ENCODE measurements at places on chromosomes 2 and 18.

GRCh38 chr18:67654101-67654500 is 137.6 kb upstream of the DSEL start:
- no peak for DNase-seq

DNA sequence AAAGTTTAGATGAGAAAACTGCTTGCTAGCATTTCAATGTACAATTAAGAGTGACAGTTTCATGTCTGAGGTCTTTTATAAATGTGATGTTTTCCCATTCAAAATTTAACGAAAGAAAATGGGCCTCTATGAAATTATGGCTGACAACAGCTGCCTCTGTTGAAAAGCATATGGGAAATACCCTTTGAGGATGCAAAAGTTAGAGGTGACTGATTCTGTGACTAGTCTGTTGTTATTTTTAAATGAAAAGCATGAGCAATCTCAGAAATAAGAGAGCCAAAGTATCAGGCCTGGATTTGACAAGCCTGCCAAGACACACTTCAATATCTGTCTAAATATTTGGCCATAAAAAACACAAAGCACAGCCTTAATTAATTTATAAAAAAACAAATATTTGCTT is 580.8 kb downstream of the ERBB4 start:
- no peak for DNase-seq

GRCh38 chr2:152432206-152432653 is 97.3 kb downstream of the FMNL2 start:
- DNase-seq, result no peak

DNA sequence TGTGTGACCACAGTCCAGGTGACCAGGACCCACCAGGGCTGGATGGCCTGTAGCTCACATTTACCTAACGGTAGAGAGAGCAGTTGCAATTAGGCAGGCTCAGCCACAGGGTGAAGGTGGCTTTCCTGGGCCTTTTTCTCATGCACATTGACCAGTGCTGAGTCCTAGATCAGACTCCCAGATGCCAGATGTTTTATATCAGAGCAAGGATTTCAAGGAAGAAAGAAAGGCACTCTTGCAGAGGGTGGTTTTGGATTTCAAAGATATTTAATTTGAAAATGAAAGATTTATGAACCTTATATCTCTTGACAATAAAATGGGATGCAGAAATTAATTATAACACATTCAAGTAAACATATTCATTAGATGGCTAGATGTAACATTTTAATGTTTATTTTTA is 694.2 kb upstream of the GYPC start:
- no peak for DNase-seq

- DNase-seq, result no peak
These were observed 338.8 kb downstream of the SETBP1 start for GRCh38 chr18:45019469-45019868.

GRCh38 chr2:241025639-241026038 is 27.2 kb downstream of the SNED1 start:
- DNase-seq, result no peak

- no peak for DNase-seq
These were observed 58.1 kb upstream of the TMEM182 start for GRCh38 chr2:102703748-102704147.

DNA sequence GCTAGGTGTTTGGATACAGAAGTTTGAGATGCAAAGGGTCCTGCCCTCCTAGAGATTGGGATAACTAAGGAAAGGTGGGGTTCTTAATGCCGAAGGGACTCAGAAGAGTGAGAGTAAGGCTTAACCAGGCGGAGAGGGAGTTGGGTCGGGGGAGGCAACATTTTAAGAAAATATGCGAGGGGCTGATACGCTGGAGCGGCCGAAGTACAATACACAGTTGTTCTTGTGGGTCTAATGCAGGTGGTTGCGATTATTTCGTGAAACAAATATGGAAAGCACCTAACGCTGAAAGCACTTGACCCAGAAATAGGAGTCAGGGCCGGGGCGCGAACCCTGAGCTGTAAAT is 344 bp upstream of the MRPL33 start:
- DNase-seq, result no peak

DNA sequence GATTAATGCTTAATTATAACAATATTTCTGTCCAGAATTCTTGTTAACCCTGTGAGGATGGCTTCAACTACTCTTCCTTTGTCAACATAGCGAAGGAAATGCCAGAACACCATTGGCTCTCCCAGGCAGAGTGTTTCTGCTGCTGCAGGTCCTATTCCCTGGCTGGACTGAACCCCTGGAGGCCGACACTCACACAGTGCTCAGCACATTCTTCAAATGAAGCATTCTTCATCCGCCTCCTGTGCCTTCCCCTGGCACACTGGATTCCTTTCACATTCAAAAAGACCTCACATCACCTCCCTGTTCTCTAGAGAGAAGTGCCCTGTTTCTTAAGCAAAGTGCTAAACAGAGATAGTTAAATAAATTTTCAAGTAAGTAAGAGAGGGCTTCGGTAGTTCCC is 187.3 kb upstream of the MSH6 start:
- no peak for DNase-seq

GRCh38 chr2:222561817-222562645 is 93.9 kb downstream of the FARSB start:
- DNase-seq, result no peak

GRCh38 chr18:63897072-63897471 is 9.6 kb downstream of the SERPINB2 start:
- no peak for DNase-seq

GRCh38 chr18:57048859-57049258 is 98.0 kb upstream of the BOD1L2 start:
- no peak for DNase-seq

DNA sequence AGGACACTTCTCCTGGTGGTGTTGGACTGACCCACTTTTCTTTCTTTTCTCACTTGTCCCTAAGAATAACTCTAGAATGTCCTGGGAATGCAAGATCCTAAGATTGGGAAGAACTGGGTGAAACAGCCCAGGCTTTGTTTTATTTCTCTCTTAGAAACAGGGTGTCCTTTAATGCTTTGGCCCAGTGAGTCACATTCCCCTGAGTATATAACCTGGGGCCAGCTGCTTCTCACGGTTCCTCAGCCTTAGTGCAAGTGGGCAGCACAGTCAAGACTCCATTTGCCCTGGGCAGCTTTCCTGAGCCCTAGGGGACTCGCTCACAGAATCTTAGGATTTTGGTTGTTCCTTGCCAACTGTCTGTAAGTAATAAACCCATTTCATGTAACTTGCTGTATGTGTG is 355.0 kb downstream of the DSC3 start:
- DNase-seq, result no peak

- DNase-seq, result no peak
These were observed 51.8 kb downstream of the COL5A2 start for GRCh38 chr2:189127756-189128155.

GRCh38 chr2:198296665-198297308 is 492.4 kb downstream of the PLCL1 start:
- DNase-seq, result no peak

DNA sequence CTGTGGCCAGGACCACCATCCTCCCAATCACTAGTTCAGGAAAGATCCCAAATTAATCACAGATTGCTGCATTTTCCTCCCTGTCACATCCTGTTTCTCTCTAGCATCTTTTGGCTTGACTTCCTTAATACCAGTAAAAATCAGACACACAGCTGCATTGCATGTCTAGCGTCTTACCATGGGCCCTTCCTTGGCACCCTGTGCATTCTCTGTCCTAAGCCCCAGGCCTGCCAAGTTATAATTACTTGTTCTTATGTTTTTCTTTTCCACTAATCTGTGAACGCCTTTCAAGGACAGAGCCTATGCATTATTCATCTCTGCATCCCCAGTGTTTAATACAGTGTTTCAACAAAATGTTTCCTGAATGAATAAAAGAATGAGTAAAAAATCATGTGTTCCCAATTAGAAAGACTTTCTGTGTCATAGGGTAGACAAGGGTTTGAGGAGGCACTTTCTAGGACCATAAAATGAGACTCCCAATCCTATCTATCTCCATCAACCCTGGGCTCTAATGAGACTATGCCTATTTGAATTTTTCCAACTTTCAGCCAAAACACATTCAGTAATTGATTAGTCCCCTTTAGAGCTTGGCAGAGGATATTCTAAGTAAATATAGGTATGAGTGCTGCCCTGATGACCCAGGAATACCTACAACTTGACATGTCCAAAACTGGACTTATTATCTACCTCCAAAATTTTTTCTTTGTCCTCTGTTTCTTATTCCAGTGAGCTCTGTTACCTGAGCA is 10.3 kb upstream of the NT5C1B start:
- DNase-seq, result no peak

Data from SIG-M5 (cell line).